ENCODE measurements at places on chromosomes 3 and 15.

GRCh38 chr3:46713050-46713897 is 4.4 kb downstream of the PRSS50 start:
- DNase-seq, result no peak

DNA sequence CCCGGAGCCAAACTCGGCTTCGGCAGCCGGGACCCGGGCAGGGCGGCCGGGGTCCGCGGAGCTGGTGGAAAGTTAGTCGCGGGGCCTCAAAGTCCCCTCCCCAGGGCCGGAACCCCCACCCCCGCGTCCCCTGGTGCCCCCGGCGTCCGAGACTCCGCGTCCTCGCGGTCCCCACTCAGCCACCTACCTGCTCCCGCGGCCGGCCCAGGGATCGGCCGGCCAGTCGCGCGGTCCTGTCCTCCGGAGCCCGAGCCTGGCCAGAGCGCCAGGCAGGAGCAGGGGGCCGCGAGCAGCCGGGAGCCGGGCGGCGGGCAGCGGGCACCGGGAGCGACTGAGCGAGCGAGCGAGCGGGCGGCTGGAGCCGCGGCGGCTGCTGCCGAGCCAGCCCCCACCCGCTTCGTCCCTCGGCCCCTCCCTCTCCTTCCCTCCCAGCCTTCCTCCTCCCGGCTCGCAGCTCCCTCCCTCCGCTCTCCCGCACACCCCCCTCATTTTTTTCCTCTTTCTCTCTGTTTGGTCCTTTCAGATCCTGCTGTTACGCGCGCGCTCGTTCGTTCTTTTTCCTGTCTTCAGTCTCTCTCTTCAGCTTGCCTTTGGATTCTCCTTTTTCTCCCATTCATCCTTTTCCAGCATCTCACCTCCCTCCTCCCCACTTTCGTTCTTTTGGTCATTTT is at the start of gene MEGF11:
TSS of gene MEGF11 (minus strand) at position 333 of the 671 bp plus-strand sequence. CDS start 125,347 bp downstream, outside the sequence.
- DNase-seq, result no peak

DNA sequence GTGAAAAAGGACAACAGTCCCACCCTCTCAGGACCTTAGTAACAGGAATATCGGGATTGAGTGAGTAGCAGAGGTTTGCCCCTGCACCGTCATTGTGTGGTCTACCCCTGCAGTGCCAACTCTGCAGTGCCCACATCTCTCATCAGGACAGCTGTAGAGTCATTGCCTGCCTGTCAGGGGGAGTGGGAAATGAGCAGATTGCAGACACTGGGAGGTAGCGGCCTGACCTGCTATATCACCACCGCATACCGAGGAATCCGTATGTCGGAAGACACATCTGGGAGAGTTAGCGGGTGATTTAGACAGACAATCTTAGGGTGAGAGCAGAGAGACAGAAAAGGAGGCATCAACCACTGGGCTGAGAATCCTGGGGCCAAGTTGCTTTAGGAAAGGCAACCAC is 218.1 kb downstream of the EPHB1 start:
- no peak for DNase-seq

- DNase-seq, result no peak
These were observed 3.0 kb downstream of the ADAMTS9 start for GRCh38 chr3:64684715-64685261.

GRCh38 chr3:46110701-46111493 is 83.6 kb upstream of the XCR1 start:
- DNase-seq, result no peak

DNA sequence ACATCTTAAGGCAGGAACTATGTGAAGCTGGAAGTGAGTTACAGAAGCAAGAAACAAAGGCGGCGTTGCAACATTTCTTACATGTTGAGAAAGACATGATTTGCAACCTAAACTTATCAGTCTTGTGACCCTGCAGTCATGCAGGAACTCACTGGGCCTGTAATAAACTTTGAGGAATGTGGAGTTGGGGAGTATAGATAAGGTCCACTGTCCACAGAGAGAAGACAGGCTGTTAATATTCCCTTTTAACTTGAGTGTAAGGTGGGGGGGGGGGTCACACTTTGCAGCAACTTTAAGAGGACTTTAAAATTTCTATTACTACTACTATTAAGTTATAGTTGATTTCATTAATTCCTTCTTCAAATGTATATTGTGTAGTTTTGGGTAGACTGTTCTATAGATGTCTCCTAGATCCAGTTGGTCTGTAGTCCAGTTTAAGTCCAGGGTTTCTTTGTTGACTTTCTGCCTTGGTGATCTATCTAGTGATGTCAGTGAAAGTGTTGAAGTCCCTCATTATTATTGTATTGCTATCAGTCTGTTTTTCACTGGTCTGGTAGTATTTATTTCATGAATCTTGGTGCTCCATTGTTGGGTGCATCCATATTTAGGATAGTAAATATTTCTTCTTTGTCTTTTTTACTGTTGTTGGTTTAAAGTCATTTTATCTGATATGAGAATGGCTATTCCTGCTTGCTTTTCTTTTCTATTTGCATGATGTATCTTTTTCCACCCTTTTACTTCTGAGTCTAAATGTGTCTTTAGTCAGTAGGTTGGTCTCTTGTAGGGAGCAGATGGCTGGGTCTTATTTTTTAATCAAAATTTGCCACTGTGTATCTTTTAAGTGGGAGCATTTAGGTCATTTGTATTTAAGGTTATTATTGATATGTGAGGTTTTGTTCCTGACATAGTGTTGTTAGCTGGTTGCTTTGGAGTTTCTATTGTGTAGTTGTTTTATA is 15.6 kb upstream of the FAM98B start:
- DNase-seq, result no peak

DNA sequence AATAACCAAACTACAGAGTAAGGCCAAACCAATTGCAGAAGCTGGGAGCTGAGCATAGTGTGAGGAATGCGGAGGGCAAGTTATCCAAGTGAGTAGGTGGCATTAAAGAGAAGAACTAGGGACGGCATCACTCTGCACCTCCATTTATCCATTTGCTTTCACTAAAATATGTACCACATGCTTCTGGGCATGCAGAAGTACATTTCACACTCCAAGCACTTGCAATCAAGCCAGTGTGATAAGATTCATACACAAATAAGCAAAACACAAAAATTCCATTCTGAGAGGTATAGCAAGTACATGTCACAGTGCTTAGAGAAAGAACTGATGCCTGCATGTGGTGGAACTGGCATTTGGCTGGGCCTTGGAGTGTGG is 81.1 kb downstream of the CCNL1 start:
- DNase-seq, result no peak

GRCh38 chr3:195159117-195159813 is 111.7 kb downstream of the XXYLT1 start:
- DNase-seq, result no peak
